GM13976 (cell line): ENCODE measurements at places on chromosomes 5 and 9.

DNA sequence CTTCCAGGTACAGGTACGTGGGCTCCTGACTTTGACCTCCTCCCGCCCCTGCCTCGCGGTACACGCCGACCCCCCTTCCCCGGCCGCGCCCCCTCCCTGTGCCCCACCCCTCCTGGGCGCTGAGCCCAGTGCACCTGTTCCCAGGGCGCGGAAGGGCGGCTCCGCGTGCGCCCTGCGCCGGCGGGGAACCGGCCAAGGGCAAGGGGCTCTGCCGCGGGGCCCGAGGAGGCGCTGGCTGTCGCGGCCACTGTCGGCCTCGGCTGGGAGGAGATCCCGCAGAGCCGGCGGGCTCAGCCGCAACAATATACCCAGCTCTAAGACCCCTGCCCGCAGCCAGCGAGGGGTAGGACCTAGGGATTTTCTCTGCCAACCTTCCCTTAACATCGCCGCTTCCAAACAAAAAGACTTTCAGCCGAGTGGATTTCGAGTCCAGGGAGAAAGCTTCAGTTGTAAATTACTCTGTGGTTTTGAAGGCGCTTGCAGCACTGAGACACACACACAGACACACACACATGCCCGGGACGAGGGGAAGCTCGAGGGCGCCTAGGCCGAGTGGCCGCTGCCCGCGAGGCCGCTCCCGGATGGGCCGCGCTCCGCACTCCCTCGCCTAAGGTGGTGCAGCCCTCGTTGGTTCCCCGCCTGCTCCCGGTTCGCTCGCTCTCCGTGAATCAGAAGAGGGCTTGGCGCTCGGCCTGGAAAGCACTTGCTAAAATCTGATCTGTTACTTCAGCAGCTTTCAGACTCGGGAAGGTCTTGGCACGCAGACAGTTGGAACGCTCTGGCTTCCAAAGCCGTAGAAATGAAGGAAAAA, 1.2 kb downstream of the FGF18 start:
- no peak for DNase-seq

GRCh38 chr9:4830699-4831098, 38.0 kb downstream of the RCL1 start:
- DNase-seq, result no peak

- DNase-seq, result no peak
Observed at GRCh38 chr9:119802133-119802532, 432.9 kb upstream of the BRINP1 start.

GRCh38 chr5:157335534-157336422, 69.9 kb downstream of the CYFIP2 start:
- no peak for DNase-seq

GRCh38 chr5:163306421-163306820, 131.0 kb upstream of the CCNG1 start:
- no peak for DNase-seq

GRCh38 chr5:67047160-67047559, 149.4 kb downstream of the CD180 start:
- no peak for DNase-seq

GRCh38 chr9:90659650-90660364, 17.2 kb upstream of the DIRAS2 start:
- no peak for DNase-seq

DNA sequence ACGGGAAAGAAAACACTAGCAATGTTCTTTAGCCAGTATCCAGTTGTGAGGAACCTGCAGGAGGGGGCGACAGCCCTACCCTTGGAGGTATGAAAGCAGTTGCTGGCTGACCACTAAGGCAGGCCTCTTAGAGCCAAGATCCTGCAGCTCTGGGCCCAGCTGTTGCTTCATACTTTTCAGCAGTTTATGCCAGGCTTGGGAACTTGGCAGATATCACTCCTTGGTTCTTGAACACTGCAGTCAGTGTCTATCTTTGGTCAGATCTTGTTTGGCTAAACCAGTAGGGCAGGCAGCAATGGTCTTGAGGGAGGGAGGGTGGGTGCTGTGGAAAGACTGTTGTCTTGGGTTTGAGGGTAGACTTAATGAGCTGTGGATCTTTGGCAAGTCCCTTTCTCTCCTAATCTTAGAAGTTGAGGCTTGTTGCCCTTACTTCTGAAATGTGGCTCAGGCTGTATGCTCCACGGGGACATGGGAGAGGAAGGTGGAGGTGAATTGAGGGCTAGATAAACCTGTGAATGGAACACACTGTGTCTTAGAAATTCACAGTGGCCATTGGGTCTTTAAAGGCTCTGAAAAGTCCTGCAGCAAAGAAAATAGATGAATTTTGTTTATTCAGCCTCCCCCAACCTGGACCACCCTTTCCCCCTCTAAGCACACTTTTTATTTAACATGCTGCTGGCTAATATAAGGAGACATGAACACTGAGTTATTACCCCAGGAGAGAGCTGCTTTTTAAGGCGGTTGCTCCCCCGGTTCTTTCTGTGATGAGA, 37.5 kb downstream of the ZNF618 start:
- DNase-seq, result no peak

DNA sequence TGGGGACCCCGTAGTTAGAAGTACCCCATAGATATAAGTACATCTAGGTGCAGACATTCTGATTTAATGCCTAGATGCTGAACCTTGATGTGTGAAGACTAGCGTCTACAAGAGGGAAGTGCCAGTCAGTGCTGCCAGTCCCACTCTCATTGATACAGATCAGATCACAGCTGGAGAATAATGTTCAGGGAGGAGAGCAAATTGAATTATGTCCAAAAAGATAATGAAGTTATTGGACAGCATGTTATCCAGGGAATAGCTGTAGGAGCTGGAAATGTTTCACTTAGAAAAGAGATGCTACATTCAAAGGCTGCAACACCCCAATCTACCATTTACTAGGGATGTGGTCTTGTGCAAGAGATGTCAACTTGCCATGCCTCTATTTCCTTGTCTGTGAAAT, 15.9 kb upstream of the RNF183 start:
- DNase-seq, result no peak

DNA sequence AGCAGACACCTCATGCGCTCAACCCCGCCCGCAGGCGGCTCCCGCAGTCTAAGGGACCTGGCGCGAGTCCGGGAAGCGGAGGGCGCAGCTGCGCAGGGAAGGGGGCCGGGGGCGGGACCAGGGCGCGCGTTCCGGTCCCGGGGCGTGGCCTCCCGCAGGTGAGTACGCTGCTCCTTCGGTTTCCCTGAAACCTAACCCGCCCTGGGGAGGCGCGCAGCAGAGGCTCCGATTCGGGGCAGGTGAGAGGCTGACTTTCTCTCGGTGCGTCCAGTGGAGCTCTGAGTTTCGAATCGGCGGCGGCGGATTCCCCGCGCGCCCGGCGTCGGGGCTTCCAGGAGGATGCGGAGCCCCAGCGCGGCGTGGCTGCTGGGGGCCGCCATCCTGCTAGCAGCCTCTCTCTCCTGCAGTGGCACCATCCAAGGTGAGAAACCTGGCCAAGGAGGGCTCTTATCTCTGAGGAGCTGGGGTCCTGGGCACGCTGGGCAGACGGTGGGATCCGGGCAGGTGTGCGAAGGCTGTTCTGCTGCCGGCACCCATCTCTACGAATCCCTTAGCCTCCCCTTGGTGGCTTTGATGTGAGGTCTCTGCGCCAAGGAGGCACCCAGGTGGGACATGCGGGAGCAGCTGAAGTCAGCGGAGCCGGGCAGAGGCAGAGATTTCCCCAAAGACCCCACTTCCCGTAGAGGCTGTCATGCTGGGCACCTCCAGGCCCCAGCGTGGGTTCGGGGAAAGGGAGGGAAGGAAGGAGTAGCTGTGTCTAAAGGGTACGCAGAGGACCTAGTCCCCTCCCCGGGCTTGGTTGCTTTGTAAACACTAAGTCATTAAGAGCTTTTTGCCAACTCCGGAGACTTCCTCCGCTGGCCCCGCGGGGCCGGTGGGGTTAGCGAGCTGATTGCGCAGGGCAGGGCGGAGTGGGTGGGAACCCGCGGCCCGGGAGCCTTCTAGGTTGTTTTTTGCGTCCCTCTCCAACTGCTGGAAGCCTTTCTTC, at the start of gene F2RL1:
F2RL1 (plus strand) TSS at position 187 of the 988 bp plus-strand sequence; CDS start at position 340, 153 bp downstream.
- peak; percentile 54 for DNase-seq

DNA sequence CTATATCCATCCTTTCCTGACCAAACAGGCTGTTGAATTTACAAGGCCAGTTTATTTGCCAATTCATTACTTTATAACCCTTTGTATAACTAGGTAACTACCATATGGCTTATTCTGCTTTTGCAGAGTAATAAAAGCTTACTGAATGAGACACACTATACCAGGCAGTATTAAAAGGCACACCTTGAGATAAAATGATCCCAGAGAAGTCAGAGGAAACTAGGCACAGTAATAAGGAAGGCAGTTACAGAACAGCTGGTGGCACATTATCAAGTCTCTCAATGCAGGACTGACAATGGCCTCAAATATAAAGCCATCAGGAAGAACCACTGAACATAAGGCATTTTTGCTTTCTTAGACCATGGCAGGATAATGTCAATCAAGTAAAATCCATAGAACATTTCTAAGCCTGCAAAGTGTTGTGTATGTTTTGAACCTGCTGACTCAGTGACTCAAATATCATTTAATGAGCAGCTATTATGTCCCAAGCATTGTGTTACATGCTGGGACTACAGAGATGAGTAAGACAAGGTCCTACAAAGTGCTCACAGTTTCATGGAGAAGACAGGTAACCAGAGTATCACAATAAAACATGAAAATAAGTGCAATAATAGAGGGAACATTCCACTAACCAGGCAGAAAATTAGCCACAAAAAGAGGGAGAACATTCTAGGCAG, 52.5 kb downstream of the OXCT1 start:
- no peak for DNase-seq

DNA sequence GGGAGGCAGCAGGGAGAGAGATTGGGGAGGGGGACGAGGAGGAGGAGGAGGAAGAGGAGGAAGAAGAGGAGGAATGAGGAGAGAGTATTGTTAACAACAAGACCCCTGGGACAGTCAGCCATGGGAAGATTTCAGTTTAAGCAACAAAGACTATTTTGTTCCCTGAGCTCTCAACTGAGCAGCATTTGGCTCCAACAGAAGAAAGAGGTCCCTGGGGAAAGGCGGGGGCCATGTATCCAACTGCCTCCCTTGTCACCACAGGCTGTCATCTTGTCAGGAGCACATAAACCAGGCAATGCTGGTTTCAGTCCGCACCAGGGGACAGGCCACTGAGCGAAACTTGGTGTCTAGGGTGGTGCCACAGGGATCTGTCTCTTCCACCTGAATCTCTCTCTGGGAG, 316.1 kb downstream of the TLE1 start:
- no peak for DNase-seq
